ENCODE measurements at places on chromosomes 1 and 21. TPM values are rescaled to one million over a fixed set of nuclear protein-coding genes. Genes with fewer than 3 reads are reported as not detected.

- DNase-seq, result no peak
Observed at GRCh38 chr1:179058487-179059483, 23.1 kb upstream of the TOR3A start.

- no peak for DNase-seq
Observed at GRCh38 chr21:45532826-45533360, 9.3 kb downstream of the SLC19A1 start.

- DNase-seq, result no peak
Observed at GRCh38 chr1:160580221-160580812, 1.0 kb upstream of the CD84 start.

DNA sequence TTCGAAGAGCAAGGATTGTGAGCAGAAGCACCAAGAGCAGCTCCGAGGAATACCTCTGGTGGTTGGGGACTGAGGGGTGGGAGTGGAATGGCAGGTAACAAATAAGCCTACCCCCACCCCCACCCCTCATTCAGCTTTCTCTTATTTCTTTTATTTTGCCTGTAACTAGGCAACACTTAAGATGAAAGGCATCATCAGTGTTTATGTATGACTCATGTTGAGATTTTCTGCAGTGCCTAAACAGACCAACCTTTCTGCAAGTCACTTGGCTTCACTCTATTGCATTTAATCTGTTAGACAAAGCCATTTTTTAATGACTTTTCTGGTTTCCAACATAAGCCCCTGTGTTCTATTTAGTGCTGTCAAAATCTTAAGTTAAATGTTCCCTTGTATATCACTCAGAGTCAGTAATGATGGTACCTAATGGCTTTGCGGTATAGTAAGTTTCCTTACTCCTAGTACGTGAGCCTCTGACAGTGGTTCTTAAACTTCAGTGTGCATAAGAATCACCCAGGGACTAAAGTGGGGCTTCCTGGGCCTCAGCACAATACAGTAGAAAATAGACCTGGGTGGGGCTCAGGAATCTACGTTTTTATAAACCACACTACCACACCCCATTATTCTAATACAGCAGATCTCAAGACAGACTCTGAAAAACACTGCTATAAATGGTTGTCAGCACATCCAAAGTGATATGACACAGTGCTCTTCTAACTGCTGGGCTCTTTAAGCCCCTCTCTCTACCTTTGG is 19.9 kb downstream of the CASQ2 start:
- peak; percentile 66 for DNase-seq

DNA sequence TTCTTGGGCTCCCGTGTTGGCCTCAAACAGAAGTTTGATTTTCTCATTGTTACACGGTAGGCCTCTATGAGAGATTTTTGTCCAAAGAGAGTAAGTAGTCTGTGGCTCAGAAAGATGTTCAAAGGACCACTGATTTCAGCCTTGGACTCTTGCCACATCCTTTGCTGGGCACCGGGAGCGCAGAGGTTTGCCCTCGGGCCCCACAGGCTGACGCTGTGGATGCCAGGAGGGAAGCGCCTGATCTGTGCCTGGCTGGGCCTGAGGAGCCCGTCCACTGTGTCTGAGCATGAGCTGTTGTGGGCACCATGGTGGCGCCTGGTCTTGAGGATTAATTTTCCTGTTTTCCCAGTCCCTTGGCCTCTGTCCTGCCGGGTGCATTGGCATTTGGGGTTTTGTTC is 52.3 kb downstream of the PCNT start:
- DNase-seq, result no peak

DNA sequence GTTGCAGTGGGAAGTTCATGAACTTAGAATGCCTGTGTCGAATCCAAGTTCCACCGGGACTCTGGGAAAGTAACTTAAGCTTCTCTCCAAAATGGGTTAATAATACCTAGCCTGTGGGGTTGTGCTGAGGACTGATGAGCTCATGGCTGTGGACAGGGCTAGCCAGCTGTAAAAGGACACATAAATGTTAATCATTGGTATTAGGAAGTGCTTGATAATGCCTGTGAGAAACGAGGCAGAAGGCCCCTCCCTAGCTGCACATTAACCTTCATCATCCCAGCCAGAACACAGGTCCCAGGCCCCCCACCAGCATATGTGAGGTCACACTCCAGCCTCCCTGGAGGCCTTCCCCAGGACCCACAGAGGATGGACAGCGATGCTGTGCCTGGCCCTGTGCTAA is 789 bp upstream of the GJB4 start:
- DNase-seq, result no peak

GRCh38 chr1:64363111-64363510 is 106.8 kb upstream of the CACHD1 start:
- no peak for DNase-seq

GRCh38 chr1:88661951-88662699 is 21.9 kb upstream of the PKN2 start:
- no peak for DNase-seq

DNA sequence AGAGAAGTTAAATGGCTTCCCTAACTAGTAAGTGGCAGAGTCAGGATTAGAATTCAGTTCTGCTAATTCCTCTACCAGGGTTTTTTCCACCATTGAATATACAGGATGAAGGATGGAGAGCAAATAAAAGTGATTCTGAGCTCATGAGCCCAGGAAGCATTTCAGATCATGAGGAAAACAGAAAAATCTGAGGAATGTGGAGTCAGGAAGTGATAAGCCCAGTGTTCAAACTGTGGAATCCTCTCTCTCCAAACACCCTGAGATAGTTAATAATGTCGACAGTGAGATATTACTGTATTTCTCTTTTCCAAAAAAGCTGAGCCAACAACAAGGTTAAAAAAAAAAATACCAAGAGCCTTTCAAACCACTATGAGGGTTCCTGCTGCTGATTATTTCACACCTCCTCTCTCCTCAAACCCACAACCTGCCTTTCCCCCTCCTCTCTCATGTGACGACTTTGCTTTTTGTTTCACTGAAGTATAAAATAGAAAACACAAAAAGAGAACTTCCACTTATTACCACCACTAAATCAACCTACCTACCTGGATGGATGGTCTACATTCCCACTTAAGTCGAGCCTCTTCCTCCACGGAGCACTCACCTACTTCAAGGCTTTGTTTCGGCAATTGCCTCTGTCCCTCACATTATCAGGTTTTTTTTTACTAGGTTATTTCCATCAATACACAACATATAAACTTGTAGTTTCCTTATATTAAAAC is 8.9 kb downstream of the SLAMF1 start:
- DNase-seq, result no peak

GRCh38 chr1:23577056-23578004 is 18.0 kb upstream of the ID3 start:
- DNase-seq, result peak; percentile 51

- DNase-seq, result peak; percentile 48
Observed at GRCh38 chr1:93625582-93626327, 55.9 kb downstream of the BCAR3 start.

DNA sequence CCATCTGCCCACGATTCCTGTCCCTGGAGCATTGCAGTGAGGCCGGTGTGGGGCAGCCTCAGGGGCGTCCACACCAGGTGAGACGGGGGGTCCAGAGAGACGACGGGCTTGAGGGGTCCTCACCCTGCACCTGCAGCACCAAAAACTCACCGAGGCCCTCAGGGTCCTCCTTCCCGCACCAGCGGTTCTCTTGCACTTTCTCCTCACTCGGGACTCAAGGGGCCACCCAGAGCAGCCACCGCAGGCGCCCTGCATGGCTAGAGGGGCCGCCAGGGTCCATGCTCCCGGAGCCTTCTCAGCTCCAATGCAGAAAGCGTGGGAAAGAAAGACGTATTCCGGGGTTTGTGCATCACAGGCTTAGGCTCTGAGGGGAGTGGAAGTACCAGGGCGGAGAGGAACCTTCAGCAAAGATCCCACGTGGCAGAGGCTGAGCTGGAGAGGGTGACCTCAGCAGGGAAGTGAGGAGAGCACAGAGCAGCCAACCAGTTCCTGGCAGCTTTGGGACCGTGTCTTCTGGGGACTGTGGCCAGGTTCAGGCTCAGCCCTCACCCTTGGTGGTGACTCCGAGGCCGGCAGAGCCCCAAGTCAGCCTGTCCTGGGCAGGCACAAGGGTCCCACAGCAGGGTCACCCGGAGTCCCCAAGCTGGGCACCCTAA is 19.5 kb upstream of the COL6A2 start:
- DNase-seq, result no peak

GRCh38 chr1:63618011-63618410 is 24.8 kb downstream of the PGM1 start:
- no peak for DNase-seq

DNA sequence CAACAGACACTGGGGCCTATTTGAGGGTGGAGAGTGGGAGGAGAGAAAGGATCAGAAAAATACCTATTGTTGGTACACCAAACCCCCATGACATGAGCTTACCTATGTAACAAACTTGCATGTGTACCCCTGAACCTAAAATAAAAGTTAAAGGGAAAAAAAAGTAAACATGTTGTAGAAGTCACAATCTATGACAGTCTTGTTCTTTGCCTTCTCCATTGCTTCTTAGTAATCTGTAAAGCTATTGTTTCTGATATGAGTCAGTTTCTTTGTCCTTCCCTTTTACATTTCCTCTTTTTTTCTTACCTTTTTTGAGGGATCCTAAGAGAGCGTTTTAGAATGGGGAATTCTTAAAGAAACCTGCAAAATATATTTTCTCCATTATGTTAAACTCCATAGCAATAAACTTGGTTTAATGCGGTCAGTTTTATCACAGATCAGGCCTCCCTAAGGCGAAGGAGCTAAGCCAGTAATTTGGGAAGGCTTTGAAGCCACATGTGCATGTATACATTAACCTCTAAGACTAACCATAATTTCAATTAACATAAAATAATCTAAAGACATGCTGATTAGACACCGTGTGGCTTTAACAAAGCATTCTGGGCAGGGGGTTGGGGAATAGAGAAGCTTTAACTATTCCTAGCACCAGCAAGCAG is 77.8 kb upstream of the C1orf105 start:
- no peak for DNase-seq

GRCh38 chr1:226656201-226656600 is 82.9 kb downstream of the ITPKB start:
- no peak for DNase-seq

- peak; percentile 16 for DNase-seq
Observed at GRCh38 chr21:32726839-32727686, 750 bp downstream of the SYNJ1 start.

- DNase-seq, result no peak
Observed at GRCh38 chr1:22835636-22836319, 125.1 kb downstream of the EPHB2 start.

DNA sequence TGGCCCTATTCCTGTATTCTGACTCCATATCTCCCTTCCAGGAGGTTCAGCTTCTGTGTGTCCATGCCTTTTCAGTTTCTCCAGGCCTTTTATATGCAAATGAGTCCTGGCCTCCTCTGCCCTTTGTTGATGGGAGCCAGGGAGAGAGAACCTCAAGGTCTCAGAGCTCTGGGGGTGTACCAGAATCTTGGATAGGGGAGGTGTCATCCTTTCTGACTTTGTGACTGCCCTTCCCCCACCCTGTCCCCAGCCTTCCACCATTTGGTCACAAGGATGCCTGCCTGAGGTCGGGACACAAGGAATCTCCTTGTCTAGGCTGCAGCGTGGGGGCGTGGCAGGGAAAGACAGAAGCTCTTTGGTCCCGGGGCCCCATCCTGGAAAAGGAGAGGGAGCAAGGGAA is 18.6 kb downstream of the LURAP1 start:
- no peak for DNase-seq

GRCh38 chr1:17245816-17246325 is 3.0 kb upstream of the PADI3 start:
- DNase-seq, result no peak

GRCh38 chr1:160546942-160547341 is 23.9 kb upstream of the SLAMF6 start:
- DNase-seq, result no peak

- DNase-seq, result peak; percentile 42
Observed at GRCh38 chr1:54245501-54245900, 45.5 kb downstream of the MRPL37 start.

DNA sequence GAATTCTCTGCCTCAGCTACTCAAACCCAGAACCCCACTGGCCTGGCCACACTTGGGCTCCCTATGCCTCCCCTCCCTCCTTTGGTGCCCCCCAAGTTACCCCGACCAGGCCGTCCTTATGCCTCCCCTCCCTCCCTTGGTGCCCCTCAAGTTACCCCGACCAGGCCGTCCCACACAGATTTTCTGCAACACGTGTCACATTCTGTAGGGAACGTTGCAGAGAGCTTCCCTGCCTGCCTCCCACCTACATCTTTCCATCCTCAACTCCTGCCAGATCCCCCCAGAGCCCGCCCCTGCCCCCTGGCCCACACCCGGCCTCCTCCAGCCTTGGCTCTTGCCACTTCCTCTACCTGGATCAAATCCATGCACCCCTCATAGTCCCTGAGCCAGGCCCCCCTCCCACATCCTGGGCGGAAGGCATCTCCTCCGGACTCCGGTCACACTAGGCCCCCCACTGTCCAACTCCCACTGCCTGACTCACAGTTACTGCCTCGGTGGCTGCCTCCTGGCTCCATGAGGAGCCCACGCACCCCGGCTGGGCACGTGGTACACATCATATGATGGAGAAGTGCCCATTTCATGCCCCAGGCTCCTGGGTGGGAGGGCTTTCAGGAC is 41.2 kb downstream of the KCNAB2 start:
- DNase-seq, result no peak

GRCh38 chr1:175538442-175538841 is 205.0 kb downstream of the TNR start:
- no peak for DNase-seq

DNA sequence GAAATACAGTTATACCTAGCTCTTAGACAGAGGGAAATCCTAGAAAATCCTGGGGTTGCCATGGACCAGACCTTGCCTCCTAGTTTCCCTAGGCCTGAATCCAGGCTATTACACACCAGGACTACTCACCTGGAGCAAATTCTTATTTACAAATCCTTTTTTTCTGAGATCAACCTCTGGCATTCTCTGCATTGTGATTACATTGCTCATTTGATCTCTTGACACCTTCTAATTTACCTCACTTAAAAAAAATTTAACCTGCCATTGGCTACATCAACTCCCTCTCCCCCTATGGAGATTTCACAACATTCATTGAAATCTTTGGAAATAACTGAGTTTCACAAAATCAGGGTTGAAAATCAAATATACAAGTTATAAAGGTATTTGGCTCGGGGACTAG is 2.9 kb upstream of the C1orf105 start:
- no peak for DNase-seq

- DNase-seq, result no peak
Observed at GRCh38 chr21:42221581-42222345, 2.8 kb downstream of the ABCG1 start.

GRCh38 chr1:53581476-53581875 is 122.3 kb downstream of the DMRTB1 start:
- no peak for DNase-seq

GRCh38 chr1:177366091-177366490 is 195.3 kb downstream of the BRINP2 start:
- no peak for DNase-seq

- DNase-seq, result no peak
Observed at GRCh38 chr1:61450454-61450853, 274.5 kb downstream of the TM2D1 start.

The FMOD gene
- 0.10 TPM for total RNA-seq

The CACNA1E gene
- not detected for total RNA-seq

The USH2A gene
- 0.04 TPM for total RNA-seq

The FHL3 gene
- 20.3 TPM for total RNA-seq

The TNNI3K gene
- total RNA-seq, result not detected

The IFNLR1 gene
- total RNA-seq, result 0.21 TPM

The MYBPH gene
- total RNA-seq, result not detected

The RHBG gene
- 0.06 TPM for total RNA-seq

The SCNM1 gene
- total RNA-seq, result 39.7 TPM

The MTHFR gene
- total RNA-seq, result 3.6 TPM

The KANK4 gene
- total RNA-seq, result 0.78 TPM

The CLCA2 gene
- total RNA-seq, result 0.16 TPM

The BARHL2 gene
- total RNA-seq, result not detected

The OR2L5 gene
- total RNA-seq, result not detected

The UBE2J2 gene
- total RNA-seq, result 52.7 TPM

All from H4 (cell line).